ENCODE measurements at places on chromosomes 3 and 15. TPM values are rescaled to one million over a fixed set of nuclear protein-coding genes. Genes with fewer than 3 reads are reported as not detected.
A peak's percentile ranks its signal among the peaks of the same experiment; 100 is the strongest.

DNA sequence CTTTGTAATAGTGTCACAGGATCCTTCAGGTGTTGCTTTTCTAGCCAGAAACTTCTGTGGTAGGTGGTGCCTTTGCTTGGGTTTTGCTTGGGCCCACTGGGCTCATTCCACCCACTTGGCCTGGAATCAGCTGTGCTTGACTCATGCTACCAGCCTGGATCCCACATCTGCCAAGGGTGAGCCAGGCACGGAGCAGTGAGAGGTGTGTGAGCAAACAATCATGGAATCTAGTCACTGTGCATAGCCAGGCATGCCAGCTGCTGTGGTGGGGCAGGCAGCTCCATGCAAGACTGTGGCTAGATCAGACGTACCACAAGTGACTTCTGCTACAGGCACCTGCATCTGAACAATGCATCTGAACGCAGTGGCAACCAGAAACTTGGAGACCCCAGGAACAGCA lies 275.9 kb downstream of the UBE2E2 start:
- no peak overlapping the region for H3K4me3 ChIP-seq
- H3K27ac ChIP-seq: no peak overlapping the region
- no peaks in the 10 kb centered on the region for H3K4me1 ChIP-seq
- no peaks in the 10 kb centered on the region for H3K36me3 ChIP-seq
- DNase-seq: no peak

- H3K4me3 ChIP-seq: no peak overlapping the region
- H3K36me3 ChIP-seq: no peaks in the 10 kb centered on the region
- no peaks in the 10 kb centered on the region for H3K27me3 ChIP-seq
- H3K27ac ChIP-seq: no peak overlapping the region
- no peaks in the 10 kb centered on the region for H3K4me1 ChIP-seq
These were observed 1.0 kb downstream of the TOPAZ1 start for GRCh38 chr3:44242721-44243120.

GRCh38 chr3:129399895-129400357 lies 28.5 kb downstream of the EFCAB12 start:
- H3K4me1 ChIP-seq: no peaks in the 10 kb centered on the region
- H3K36me3 ChIP-seq: no peaks in the 10 kb centered on the region
- no peak for DNase-seq
- H3K27me3 ChIP-seq: no peaks in the 10 kb centered on the region
- peak overlapping the region; percentile 97 for H3K27ac ChIP-seq
- H3K4me3 ChIP-seq: peak overlapping the region; percentile 32

TMEM40 gene
- total RNA-seq: not detected

GRCh38 chr3:59660852-59661625 lies 611.2 kb upstream of the CFAP20DC start:
- H3K27ac ChIP-seq: no peak overlapping the region
- no peaks in the 10 kb centered on the region for H3K36me3 ChIP-seq
- peak; percentile 30 for DNase-seq
- no peaks in the 10 kb centered on the region for H3K4me1 ChIP-seq
- no peaks in the 10 kb centered on the region for H3K27me3 ChIP-seq

- peak; percentile 96 for DNase-seq
- H3K4me3 ChIP-seq: peak within 1 kb of the TSS; percentile 87
- H3K36me3 ChIP-seq: no peaks in the 10 kb centered on the region
- H3K27ac ChIP-seq: peak within 1 kb of the TSS; percentile 90
- peaks cover 2% of the 10 kb centered on the region for H3K4me1 ChIP-seq
- H3K27me3 ChIP-seq: no peaks in the 10 kb centered on the region
These were observed at the start of gene RAB11A for GRCh38 chr15:65869126-65869953. RAB11A (plus strand) TSS chr15:65869491; CDS start chr15:65869586, 95 bp downstream.

DNA sequence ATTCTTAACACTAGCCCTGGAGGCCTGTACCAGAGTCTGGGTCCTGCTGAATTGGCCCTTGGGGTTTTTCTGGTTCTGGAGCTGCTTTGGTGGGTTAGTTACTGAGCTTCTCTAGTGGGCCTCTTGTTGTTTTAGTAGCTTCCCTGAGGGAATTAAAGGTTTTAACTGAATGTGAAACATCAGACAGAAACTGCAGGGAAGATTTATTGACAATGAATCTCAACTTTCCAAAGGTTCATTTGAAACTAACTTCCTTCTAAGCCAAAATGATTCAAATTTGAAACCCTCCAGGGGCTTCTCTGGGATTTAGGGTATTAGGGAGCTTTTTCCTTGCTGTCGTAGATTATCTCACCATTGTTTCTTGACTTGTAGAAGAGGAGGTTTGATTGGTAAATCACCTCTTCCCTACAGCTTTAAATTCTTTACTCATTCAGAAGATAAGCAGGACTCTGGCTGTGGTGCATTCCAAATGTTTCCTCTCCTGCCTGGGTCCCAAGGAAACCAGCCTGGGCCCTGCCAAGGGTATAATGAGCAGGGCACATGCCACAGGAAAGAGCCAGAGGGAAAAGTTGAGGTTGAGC lies 71.0 kb downstream of the TP63 start:
- H3K27me3 ChIP-seq: no peaks in the 10 kb centered on the region
- DNase-seq: no peak
- H3K36me3 ChIP-seq: no peaks in the 10 kb centered on the region
- H3K4me1 ChIP-seq: no peaks in the 10 kb centered on the region

FBN1 gene
- total RNA-seq: 260 TPM

DNA sequence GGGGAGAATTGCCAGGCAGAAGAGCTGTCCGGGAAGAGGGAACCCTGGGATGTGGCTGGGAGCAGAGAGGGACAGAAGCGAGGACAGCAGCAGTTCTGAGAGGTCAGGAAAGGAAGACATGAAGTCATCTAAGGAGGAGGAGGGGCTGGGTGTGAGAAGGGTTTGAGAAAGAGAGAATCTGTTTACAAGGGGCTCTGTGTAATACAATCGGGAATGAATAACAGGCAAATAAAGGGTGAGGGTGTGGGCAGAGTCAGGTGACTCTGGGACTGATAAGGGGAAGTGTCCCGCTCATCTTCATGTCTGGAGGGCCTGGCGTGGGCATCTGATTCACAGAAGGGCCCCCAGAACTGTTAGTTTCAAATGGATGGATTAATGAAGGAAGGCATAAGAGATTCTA lies 191.3 kb downstream of the XXYLT1 start:
- no peaks in the 10 kb centered on the region for H3K36me3 ChIP-seq
- H3K4me1 ChIP-seq: peaks cover 3% of the 10 kb centered on the region
- H3K27me3 ChIP-seq: no peaks in the 10 kb centered on the region
- H3K4me3 ChIP-seq: no peak overlapping the region
- no peak for DNase-seq
- H3K27ac ChIP-seq: no peak overlapping the region

GRCh38 chr3:170092907-170093306 lies 55.1 kb downstream of the GPR160 start:
- no peak overlapping the region for H3K4me3 ChIP-seq
- H3K27ac ChIP-seq: no peak overlapping the region
- H3K4me1 ChIP-seq: no peaks in the 10 kb centered on the region

MOBP gene
- not detected for total RNA-seq

- H3K4me3 ChIP-seq: no peak overlapping the region
- no peaks in the 10 kb centered on the region for H3K36me3 ChIP-seq
- H3K27ac ChIP-seq: no peak overlapping the region
- H3K4me1 ChIP-seq: no peaks in the 10 kb centered on the region
These were observed 304.3 kb upstream of the DPH6 start for GRCh38 chr15:35850284-35850683.

DNA sequence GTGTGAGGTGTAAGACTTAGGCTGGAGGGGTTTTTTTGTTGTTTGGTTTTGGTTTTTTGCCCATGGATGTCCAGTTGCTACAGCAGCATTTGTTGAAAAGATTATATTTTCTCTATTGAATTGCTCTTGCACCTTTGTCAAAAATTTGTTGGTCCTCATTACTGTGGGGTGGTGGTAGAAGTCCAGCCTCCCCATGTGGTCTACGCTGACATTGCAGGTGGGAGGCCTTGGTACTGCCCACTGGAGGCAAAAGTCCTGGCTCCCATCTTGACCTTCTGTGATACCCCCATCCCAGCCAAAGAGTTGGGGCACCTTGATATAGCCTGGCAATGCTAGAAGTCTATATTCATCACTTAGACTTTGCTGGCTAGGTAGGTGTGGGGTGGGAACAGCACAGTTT lies 5.4 kb upstream of the RAB6B start:
- DNase-seq: no peak
- H3K27ac ChIP-seq: no peak overlapping the region
- H3K36me3 ChIP-seq: no peaks in the 10 kb centered on the region
- H3K27me3 ChIP-seq: peaks cover 13% of the 10 kb centered on the region
- no peaks in the 10 kb centered on the region for H3K4me1 ChIP-seq

UROC1 gene
- total RNA-seq: not detected

DNA sequence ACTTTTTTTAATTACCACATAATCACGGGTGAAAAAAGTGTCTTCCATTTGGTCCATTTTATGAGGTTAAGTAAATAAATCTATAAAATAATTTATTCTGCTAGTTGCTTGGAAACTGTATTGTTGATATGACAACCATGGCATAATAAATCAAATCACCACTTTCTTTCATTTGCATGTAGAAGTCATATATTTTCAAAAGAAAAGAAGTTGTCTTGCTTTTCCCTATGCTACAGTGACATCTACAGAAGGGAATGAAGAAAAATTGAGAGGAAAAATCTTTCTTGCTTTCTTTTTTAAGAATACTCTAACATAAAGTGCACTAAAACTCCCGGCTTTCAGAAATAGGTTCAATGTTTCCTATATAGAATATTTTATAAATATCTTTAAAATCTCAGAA lies 228.5 kb downstream of the ZBBX start:
- DNase-seq: no peak
- H3K4me1 ChIP-seq: no peaks in the 10 kb centered on the region
- H3K27me3 ChIP-seq: no peaks in the 10 kb centered on the region
- H3K27ac ChIP-seq: no peak overlapping the region
- no peaks in the 10 kb centered on the region for H3K36me3 ChIP-seq
- no peak overlapping the region for H3K4me3 ChIP-seq

AMIGO3 gene
- under 0.01 TPM for total RNA-seq

B2M gene
- total RNA-seq: 3,660 TPM

DNA sequence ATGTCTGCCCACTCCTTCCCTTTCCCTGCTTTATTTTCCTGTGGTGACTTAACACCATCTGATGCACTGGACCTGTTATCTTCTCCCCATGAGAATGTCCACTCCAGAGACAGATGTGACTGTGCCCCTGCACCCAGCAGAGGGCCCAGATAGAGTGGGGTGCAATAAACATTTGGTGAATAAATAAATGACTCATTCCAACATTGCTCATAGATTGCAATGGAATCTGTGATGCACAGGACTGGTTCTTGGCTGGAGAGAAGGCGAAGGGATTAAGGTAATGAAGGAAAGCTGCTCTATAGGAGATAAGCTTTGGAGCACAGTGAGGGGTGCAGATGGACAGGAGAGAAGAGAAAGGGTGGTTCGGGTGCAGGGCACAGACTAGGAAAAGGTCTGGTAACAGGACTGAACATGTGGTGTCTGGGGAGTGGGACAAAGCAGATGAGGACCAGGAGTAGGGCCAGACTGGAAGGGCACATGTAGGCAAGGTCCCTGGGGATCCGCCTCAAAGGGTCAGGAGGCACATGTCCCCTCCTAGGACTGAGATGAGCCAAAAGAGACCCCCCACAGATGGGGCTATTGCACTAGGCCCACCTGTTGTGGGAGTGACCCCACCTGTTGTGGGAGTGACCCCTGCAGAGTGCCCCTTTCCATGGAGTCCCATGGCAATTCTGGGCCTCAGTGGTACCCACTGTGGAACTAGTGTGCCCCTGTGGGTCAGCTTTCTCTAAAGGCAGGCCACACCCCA lies 17.5 kb upstream of the POC1A start:
- H3K36me3 ChIP-seq: no peaks in the 10 kb centered on the region
- no peak overlapping the region for H3K4me3 ChIP-seq
- peaks cover 8% of the 10 kb centered on the region for H3K4me1 ChIP-seq
- H3K27me3 ChIP-seq: peaks cover 3% of the 10 kb centered on the region
- no peak overlapping the region for H3K27ac ChIP-seq

DNA sequence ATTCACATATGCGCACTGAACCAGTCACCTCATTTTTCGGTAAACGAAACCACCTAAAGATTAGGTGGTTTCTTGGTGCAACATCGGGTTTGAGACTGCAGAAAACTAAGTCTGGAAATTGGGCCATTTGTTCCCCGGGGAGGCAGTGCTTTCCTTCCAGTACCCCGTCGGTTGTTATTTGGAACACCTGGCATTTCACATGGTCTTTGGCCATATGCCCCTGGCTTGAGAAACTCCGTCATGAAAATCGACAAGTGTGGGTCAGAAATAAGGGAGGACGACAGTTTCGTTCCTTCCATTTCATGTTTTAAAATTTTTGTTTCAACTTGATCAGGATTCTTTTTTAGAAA lies 544 bp upstream of the GATM start:
- peak overlapping the region; percentile 53 for H3K4me3 ChIP-seq
- no peaks in the 10 kb centered on the region for H3K4me1 ChIP-seq
- peaks cover 20% of the 10 kb centered on the region for H3K27me3 ChIP-seq
- H3K27ac ChIP-seq: no peak overlapping the region

- no peak overlapping the region for H3K27ac ChIP-seq
- H3K36me3 ChIP-seq: no peaks in the 10 kb centered on the region
- H3K4me3 ChIP-seq: no peak overlapping the region
- H3K4me1 ChIP-seq: no peaks in the 10 kb centered on the region
- no peak for DNase-seq
These were observed 49.5 kb downstream of the ARHGAP31 start for GRCh38 chr3:119343719-119344118.

DNA sequence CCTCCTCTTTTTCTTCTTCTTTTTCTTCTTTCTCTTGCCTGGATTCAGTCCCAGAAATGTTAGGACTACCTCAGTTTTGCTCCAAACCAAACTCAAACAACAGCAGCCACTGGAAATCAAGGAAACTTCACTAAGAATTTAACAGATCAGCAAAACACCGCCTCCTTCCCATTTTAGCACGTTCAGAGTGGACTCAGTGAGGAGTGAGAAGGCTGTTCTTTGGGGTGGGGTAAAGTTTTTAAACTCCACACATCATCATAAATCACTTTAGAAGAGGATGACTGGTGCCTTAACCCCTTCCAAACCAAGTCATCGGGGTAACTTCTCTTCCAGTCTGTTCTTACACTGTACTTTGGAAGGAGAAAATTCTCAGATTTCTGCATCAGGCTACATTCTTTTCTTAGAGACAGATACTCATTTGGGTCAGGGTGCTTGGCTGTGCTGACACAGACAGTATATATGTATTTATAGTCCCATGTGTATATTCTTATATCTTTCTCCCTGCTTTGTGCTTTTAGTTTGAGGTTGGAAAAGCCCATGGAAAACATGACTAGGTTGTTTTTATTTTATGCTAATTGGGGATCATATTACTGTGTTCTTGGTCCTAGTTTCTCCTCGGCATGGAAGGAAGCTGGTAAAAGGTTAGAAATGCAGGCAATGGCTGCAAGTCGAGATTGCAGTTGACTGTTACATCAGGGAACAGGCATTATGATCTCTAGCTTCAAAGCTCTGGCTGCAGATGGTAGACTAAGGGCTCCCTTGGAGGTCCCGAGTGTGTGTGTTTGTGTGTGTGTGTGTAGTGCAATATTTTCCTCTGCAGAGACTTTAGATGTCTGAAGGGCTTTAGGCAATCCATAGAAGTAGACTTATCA lies at the start of gene CCDC80:
CCDC80 (minus strand) TSS at position 214 of the 872 bp plus-strand sequence. CDS start 1,238 bp downstream, outside the sequence.
- H3K4me1 ChIP-seq: peaks cover 24% of the 10 kb centered on the region
- H3K4me3 ChIP-seq: peak within 1 kb of the TSS; percentile 92
- H3K27me3 ChIP-seq: no peaks in the 10 kb centered on the region
- peak; percentile 95 for DNase-seq
- peaks cover 9% of the 10 kb centered on the region for H3K36me3 ChIP-seq
